Right ventricle myocardium inferior (tissue), 1 donor: ENCODE measurements at places on chromosomes 2 and 18. TPM values are rescaled to one million over a fixed set of nuclear protein-coding genes. Genes with fewer than 3 reads are reported as not detected.

- no peak for DNase-seq
Observed at GRCh38 chr2:67726416-67726815, 329.3 kb downstream of the ETAA1 start.

DNA sequence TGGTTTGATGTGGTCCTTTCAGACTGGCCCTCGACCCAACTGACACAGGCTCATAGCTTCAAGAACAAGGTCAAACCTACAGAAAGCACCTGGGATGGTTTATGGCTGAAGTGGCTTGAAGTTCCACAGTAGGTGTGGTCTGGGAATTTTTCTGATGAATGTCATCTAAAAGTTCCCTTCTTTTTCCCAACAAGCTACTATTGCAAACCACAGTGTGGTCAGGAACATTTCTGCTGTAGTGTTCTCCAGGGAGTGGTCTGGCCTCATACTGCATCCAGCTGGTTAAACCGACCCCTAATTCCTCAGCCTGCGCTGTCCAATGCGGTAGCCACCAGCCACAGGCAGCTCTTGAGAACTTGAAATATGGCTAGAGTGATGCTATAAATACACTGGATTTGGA, 92.7 kb downstream of the FAM124B start:
- no peak for DNase-seq

DNA sequence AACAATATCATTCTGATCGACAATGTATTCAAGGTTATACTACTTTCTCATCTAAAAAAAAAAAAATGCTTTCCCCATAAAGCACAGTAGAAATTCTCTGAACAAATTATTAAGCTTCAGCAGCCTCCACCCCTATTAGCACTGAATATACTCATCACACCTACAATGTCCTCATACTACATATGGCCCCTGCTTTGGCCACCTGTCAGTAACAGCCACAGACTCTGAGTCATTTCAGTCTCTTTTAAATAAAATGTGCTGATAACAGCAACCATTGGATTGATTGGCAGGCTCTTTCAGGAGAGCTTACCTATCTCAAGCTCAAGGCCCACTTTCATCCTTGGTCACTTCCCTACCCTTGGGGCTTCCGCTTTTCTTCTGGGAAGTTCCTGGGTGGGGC, 236.7 kb downstream of the TMX3 start:
- no peak for DNase-seq

GRCh38 chr2:101754618-101755017, 57.1 kb downstream of the MAP4K4 start:
- DNase-seq: no peak

Gene DOCK10
- 2.3 TPM for total RNA-seq

Gene MC2R
- not detected for total RNA-seq

DNA sequence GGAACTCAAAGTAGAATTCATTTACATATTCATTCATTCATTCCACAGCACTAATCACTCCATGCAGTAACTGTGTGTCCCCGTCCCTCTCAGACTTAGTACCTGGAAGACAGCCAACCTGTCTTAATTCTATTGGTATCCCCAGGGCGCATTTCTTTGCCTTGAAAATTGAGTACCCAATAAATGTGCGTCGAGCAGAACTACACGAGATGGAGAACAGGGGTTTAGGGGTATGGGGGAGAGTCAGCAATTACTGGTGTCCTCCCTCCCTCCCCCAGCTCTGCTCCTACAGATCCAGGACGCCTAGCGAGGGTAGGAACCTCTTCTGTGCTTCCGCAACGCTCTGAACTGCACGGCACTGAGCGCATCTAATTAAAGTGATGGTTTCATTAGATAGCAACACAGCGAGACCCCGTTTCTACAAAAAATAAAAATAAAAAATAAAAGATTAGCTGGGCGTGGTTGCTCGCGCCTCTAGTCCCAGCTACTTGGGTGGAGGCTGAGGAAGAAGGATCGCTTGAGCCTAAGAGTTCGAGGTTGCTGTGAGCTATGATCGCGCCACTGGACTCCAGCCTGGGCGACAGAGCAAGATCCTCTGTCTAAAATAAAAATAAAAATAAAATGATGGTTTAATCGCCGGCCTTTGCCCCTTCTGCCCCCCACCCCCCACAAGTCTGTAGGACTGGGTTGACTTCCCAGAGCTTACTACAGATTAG, 614 bp upstream of the FKBP1B start:
- DNase-seq: no peak

Gene FZD7
- 24.2 TPM for total RNA-seq

GRCh38 chr18:43627848-43628530, 350.7 kb upstream of the SYT4 start:
- DNase-seq: no peak

GRCh38 chr2:102758439-102758838, 3.4 kb upstream of the TMEM182 start:
- DNase-seq: no peak

Gene CLEC4F
- total RNA-seq: 0.22 TPM

- DNase-seq: peak; percentile 85
Observed at GRCh38 chr2:234446404-234447076, 50.3 kb downstream of the ARL4C start.

- DNase-seq: no peak
Observed at GRCh38 chr2:99961196-99961913, 181.0 kb downstream of the AFF3 start.

DNA sequence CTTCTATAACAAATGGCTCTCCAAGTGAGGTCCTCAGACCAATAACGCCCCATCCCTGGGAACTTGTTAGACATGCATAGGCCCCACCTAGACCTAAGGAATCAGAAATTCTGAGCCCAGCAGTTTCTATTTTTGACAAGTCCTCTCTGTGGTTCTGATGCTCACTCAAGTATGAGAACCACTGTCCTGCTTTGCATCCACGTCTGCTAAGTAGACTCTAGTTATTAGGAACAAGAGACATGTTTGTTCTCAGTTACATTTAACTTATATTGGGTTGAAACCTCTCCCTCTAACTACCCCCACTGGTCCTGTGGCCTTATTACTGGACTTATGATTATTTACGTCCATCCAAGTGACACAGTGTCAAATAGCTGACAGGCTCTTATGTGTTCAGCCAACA, 70.3 kb downstream of the TMEM17 start:
- no peak for DNase-seq

DNA sequence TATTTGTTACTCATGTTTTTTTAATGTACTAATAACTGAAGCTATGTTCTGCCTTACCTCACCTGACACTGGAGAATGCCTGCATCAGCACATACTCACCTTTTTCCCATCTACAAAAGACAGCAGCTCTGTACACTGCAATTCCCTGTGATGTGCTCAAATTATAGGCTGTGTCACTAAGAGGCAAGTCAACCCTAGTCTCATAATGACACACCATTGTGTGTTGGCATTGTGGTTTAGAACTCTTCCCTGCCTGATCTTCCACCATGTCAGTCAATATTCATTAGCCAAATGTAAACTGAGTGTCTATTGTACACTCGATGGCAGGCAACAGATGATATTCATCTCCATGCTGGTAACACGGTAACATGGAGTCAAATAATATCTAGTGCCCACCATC, 332.1 kb upstream of the TCF4 start:
- no peak for DNase-seq

DNA sequence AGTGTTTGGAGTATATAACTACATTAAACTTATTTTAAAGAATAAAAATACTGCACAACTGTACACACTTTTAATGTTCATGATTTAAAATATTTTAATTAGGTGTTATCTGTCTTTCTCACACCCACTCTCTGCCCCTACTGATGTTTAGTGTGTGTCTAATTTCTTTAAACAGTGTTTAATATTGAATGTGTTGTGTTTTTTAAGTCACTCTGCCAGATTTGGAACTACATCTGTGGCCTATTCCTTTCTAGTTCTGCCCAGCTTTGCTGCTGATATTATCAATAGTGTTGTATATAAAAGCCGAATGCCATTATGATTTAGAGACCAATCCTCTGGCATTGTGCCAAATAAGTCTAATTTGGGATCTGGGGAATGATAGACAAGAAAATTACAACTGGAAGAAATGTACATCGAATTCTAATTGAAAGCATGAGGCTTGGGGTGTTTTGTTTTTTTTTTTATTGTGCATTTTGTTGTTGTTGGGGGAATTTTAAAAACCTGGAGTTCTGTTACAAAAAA, 398.0 kb downstream of the CPS1 start:
- DNase-seq: no peak

- DNase-seq: no peak
Observed at GRCh38 chr18:14768241-14768640, 20.3 kb downstream of the ANKRD30B start.

- DNase-seq: no peak
Observed at GRCh38 chr18:59898093-59898492, 1.7 kb upstream of the PMAIP1 start.

Gene CYRIA
- total RNA-seq: 5.1 TPM

DNA sequence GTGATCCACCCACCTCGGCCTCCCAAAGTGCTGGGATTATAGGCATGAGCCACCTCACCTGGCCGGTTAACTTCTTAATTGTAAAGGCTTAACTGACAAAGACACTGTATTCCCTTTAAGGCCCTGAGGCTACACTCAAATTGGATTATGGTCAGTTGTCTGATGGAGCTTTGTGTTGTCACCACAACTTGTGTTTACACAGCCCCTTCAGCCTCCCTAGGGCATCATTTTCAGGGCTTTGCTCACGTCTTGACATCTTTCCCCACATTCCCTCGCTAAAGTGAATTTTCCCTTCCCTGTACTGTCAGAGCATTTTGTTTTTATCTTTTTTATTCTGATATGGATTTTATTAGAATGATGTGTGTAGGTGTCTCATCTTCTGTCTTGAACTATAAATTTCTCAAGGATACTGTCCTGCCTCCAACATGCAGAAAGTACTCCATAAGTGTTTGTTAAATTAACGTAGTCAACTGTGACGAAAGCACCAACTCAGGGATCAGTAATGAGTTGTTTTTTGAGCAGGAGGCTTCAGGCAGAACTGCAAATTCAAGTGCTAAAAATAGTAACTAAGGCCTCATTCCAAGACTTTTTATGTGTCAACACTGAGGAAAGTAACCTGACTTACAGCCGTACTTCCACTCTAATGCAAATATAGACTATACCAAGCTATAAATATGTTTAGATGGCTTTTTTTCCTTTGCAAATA, 77.1 kb upstream of the NARS1 start:
- no peak for DNase-seq

DNA sequence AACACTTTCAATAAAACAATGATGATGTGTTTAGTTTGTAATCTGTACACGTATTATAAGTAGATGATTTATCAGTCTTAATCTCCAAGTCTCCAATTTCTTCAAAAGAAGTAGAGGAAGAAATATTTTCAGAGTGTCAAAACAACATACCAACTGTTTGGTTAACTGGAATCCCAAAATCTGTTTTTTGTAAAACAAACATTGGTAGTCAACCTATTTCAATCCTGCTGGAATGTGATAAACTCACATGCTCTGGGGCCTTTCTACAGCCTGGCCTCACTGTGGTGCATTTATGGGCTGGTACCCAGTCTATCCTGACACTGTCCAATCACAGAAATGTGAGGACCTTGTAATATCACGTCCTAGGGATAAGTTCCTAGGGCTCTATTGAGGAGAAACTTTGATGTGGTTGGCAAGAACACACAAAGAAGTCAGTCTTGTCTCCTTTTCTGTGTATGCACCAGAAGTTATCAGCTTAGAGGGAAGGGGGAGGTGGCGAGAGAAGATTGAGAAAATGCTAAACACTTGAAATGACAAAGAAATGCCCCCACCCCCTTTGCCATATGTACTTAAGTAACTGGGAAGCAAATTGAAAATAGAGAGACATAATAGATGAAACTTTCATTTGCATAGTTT, 47.2 kb downstream of the PRKRA start:
- DNase-seq: no peak

Gene FAM117B
- 2.4 TPM for total RNA-seq

DNA sequence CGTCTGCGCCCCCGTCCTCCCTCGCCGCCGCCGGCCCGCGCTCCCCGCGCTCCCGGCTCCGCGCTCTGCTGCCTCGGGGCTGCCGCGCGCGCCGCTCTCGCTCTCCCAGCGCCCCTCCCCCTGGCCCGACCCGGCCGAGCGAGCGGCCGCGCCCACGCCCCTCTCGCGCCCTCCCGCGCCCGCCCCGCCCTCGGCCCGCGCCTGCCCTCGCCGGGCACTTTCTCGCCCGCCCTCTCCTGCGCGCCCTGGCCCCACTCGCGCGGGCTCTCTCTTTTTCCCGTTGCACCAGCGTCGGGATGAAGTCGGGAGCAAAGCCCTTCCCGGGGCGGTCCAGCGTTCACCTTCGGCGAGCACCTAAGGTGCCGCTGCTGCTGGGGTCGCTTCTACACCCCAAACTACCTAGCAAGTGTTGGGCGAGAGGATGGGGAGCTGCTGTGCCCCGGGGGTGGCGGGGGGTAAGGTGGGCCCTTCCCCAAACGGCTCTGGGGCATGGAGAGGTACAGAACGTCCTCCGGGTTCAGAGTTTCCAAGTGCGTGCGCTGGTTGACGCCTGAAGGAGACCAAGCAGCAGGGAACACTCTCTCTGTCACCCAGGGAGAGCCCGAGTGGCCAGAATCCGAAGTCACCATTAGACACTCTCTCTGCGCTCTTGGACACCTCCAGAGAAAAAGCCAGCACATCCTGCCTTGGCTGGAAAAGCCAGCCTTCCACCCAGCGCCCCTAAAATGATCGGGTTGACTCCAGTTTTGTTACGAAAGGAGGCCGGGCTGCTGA, at the start of gene COLEC12:
COLEC12 (minus strand) TSS at position 70 of the 774 bp plus-strand sequence. CDS start 187 bp downstream, outside the sequence.
- peak; percentile 71 for DNase-seq

DNA sequence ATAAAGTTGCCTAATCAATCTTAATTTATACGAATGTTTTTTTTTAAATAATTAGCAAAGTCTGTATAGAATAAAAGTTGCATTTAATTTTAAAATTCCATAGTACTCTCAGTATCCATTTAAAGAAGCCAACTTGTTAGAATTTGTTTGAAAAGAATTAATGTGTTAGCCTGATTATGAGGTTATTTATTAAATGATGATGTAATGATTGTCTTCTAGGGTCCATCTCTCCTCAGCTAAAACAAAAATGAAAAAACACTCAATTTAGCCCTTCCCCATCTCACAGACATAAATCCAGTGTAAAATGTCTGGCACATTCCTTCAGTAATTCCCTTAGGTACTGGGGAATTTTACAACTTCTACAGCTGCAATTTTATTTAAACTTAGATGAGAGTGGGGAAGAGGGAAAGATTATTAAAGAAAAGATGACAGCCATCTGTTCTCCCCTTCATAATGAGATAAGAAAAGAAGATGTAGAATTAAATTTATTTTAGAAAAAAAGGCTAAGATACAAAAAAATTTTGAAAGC, 68.6 kb downstream of the BARD1 start:
- DNase-seq: no peak

Gene ZSWIM2
- not detected for total RNA-seq

Gene CRYBA2
- not detected for total RNA-seq

- no peak for DNase-seq
Observed at GRCh38 chr2:148646231-148646559, 1.6 kb downstream of the EPC2 start.

DNA sequence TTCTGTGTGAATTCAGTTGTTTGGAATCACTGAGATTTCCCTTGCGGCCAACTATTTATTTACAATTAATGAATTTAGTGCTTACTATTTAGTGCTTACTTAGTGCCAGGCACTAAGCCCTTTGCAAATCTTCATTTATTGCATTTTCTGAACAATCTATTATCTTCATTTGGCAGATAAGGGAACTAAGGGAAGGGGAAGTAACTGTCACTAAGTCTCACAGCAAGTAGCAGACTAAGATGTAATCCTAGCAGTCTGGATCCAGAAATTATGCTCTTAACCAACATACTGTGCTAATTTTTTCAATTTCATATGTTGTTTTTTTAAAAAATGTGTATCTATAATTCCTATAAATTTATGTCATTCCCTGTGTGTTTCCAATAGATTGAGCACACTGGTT, 214.4 kb upstream of the EPC2 start:
- DNase-seq: no peak

- DNase-seq: no peak
Observed at GRCh38 chr2:197249381-197250083, 61.0 kb downstream of the ANKRD44 start.

Gene MAP4K4
- total RNA-seq: 82.5 TPM
